ENCODE measurements at places on chromosomes 16 and 17.

DNA sequence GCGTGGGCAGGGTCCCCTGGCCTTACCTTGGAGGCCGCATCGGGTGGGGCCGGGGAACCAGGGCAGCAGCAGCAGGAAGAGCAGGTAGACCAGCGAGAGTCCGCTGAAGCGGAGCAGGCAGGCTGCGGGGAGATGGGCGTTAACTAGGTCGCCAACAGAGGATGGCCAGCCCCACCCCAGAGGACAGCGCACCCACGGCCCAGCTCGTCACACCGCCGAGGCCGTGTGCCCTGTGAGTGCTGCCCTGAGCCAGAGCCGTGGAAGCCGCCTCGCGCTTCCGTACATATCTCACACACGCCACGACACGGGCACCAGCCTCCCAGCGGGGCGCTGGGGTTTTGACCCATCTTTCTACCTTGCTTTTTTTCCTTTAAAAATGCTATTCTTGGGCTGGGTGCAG, 35.7 kb downstream of the PIEZO1 start:
- no peak for DNase-seq

GRCh38 chr16:81505011-81505661, 60.5 kb downstream of the CMIP start:
- DNase-seq, result no peak

GRCh38 chr16:2079311-2079800, 31.6 kb downstream of the TSC2 start:
- DNase-seq, result no peak

- DNase-seq, result no peak
Observed at GRCh38 chr17:151004-151403, 13.6 kb downstream of the SCGB1C2 start.

GRCh38 chr17:27360507-27360906, 66.6 kb downstream of the WSB1 start:
- DNase-seq, result no peak

GRCh38 chr17:288802-289356, 63.7 kb downstream of the RPH3AL start:
- no peak for DNase-seq

Measured in fibroblast of skin of back (primary cell).